Stimulated activated CD4-positive, alpha-beta T cell treated with anti-CD3 and anti-CD28 coated beads, TNF-alpha, amount 100 ng/mL, for 48 hours (primary cell): ENCODE measurements at places on chromosomes 13 and 19.
A peak's percentile ranks its signal among the peaks of the same experiment; 100 is the strongest.

DNA sequence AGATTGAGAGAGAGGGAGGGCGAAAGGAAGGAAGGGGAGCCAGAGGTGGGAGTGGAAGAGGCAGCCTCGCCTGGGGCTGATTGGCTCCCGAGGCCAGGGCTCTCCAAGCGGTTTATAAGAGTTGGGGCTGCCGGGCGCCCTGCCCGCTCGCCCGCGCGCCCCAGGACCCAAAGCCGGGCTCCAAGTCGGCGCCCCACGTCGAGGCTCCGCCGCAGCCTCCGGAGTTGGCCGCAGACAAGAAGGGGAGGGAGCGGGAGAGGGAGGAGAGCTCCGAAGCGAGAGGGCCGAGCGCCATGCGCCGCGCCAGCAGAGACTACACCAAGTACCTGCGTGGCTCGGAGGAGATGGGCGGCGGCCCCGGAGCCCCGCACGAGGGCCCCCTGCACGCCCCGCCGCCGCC, at the start of gene TNFSF11:
Gene TNFSF11, plus strand, starts transcription at position 142 of the 400 bp plus-strand sequence. Its CDS starts 152 bp downstream, at position 294.
- DNase-seq = no peak

GRCh38 chr13:79807554-79807953, 326.6 kb downstream of the NDFIP2 start:
- DNase-seq = no peak

DNA sequence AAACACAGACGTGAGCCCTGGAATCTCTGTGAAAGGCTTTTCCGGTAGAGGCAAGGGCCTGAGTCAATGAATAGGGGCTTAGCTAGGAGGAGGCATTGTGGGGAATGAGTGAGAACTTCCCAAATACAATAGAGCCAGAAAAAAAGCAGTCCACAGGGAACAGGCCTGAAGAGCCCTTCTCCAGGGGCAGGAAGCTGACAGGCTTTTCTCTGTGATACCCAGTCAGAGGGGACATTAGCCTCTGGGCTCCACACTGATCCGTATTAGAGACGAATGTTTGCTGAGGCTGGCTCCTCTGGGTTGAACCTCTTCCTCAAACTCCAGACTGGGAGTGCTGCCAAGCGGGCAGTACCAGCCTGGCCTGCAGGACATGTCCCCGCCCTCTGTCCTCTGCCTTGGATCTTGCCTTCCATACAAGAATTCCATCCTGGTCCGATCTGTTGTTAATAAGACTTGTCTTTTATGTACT, 2.3 kb downstream of the DHRS12 start:
- DNase-seq = no peak

GRCh38 chr19:55206664-55207500, 2.4 kb downstream of the PTPRH start:
- peak; percentile 51 for DNase-seq

GRCh38 chr13:30565658-30566057, 52.1 kb upstream of the USPL1 start:
- DNase-seq = no peak

DNA sequence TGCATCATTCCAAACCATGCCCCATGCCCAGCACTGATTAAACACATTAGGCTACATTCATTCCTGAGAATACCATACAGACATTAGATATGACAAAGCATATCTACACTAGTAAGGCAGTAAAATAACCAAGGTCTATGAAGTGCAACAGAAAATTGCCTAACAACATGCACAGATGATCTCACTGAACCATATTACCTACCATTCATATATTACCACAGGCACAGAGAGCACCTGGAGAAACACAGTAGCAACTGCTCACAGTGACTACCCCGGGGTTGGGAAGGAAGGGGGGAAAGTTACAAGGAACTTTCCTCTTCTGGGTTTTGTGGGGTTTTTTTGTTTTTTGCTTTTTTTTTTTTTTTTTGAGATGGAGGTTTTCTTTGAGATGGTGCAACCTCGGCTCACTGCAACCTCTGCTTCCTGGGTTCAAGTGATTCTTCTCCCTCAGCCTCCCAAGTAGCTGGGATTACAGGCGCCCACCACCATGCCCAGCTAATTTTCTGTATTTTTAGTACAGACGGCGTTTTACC, 669.6 kb downstream of the UQCRFS1 start:
- DNase-seq = no peak

GRCh38 chr13:80339912-80340650, 845 bp downstream of the SPRY2 start:
- DNase-seq = no peak

GRCh38 chr13:79336966-79337365, 69.1 kb downstream of the RBM26 start:
- DNase-seq = no peak

GRCh38 chr19:17052439-17052838, 22.8 kb downstream of the HAUS8 start:
- no peak for DNase-seq

DNA sequence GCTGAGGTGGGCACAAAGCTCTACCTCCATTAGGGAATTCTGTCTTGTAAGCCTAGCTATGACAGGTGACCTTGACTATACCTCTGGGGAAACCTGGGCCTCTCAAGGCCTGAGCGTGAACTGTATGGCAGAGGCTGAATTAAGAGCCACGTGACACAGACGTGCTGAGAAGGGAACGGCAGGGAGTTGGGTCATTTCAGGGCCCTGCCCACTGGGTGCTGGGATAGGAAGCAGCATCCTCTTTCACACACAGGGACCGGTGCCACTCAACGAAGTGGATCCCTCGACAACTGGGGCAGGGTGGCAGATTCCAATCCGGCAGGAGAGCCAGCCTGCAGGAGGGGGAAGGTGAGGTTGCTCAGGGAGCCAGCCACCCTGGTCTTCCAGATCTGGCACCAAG, 9.2 kb downstream of the ASF1B start:
- no peak for DNase-seq

GRCh38 chr13:100089465-100090032, 656 bp downstream of the PCCA start:
- no peak for DNase-seq

GRCh38 chr19:54262066-54262465, 5.0 kb upstream of the LILRB5 start:
- DNase-seq = no peak

GRCh38 chr13:25354377-25354776, 17.4 kb upstream of the ATP8A2 start:
- no peak for DNase-seq

GRCh38 chr13:97933776-97934175, 19.7 kb upstream of the IPO5 start:
- no peak for DNase-seq

DNA sequence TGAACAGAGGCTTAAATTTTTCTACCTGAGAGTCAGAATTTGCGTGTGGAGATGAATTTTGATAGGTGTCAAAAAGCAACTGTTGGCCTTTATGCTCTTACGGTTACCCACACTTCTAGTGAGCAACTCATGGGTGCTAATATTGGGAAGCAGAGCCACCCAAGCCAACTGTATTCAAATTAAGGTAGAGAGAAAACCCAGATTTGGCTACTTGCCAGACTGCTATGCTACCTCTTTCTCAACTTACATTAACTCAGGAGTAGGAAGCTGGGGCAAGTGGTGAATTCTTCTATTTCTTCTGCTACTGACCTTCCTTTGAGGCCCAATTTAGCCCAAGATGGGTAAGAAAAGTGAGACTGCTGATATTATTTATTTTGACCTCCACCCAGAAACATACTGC, 83.9 kb downstream of the OLFM4 start:
- DNase-seq = no peak

- no peak for DNase-seq
These were observed 80.2 kb downstream of the USP12 start for GRCh38 chr13:27091451-27091850.

- DNase-seq = no peak
These were observed 725 bp downstream of the PSMD8 start for GRCh38 chr19:38375098-38375493.

DNA sequence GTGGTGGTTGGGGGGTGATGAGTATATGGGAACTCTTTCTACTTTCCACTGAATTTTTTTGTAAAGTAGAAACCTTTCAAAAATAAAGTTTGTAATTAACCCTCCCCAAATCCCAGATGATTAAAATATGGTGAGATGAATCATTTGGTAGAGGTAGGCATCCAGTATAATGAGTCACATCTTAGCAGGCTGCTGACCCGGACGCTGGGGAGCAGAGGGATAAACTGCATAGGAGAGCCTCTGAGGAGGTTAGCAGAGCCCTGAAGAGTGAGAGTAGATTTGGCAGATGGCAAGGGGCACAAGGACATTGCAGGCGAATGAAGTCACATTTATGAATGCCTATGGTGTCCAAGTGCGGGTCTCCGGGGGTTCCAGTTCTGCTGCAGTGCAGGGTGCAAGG, 293.8 kb downstream of the FGF9 start:
- DNase-seq = no peak

- no peak for DNase-seq
These were observed 4.2 kb downstream of the PRR12 start for GRCh38 chr19:49594993-49595818.
